ENCODE measurements at places on chromosomes 1 and 21.

DNA sequence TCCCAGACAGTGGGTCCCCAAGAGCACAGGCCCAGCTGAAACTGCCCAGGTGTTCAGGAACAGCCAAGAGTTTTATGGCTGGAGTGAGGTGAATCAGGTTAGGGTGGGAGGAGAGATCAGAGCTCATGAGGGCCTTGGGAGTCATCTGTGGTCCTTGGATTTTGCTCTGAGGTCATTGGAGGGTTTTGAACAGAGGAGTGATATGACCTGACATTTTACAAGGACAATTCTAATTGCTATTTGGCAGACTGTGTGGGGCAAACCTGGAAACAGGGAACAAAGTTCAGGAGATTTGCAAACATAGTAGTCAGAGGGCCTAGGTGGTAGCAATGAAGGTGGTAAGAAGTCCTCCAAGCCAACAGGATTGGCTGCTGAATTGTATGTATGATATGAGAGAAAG is 31.1 kb upstream of the LRRN2 start:
- no peak for DNase-seq

DNA sequence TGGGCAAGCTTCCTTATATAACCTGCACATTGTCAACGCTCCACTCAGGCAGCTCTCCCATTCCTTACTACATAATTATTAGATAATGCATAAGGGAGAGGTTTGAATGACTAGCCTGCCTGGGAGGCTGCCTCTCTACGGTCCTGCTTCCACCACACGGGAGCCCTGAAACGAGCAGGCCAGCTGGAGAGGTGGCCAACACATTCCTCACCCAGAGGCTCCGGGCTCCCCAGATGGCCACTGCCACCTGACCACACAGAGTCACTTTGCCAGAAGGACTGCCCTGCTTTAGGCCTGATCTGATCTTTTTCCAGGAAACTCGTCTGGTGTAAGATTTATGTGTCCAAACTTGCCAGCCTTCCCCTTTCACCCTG is 27.9 kb downstream of the HIVEP3 start:
- no peak for DNase-seq

GRCh38 chr1:49171941-49172593 is 395.4 kb upstream of the BEND5 start:
- no peak for DNase-seq

GRCh38 chr21:29290240-29290639 is 8.5 kb upstream of the BACH1 start:
- DNase-seq: no peak

DNA sequence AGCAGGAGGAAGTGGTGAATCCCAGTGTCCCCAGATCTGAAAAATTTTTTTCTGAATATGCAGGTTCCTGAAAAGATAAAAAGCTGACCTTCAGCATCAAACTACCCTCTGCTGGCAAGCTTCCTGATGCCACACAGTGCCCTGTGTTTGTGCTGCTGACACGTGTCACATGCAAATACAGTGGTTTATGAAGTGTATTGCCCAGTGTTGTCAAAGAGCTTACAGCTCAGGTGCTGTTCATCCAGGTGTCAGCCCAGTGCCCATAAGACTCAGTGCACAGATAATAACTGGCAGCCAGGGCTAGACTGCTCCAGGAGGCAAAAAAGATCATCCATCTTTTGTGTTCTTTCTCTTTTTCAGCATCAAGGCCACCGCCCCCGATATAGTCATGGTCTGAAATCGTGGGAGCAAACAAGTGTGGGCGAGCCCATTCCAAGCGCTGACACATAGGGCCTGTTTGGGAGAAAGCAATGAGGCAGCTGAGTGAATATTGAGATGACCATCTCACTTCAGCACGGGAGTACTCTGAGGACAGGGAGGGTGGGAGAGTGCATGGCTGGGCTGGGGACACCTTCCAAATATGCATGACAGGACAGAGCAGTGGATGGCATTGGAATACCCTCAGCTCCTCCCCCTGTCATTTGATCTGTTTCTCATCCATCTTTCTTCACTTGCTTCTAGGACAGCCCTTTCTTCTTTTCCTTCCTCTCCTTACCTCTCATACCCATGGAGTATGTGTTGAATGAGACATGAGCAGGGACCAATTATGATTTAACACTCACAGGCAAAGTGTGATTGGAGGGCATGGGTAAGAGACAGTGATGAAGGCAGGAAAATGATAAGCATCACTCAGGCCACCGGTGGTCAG is 6.4 kb upstream of the KCNK1 start:
- no peak for DNase-seq

DNA sequence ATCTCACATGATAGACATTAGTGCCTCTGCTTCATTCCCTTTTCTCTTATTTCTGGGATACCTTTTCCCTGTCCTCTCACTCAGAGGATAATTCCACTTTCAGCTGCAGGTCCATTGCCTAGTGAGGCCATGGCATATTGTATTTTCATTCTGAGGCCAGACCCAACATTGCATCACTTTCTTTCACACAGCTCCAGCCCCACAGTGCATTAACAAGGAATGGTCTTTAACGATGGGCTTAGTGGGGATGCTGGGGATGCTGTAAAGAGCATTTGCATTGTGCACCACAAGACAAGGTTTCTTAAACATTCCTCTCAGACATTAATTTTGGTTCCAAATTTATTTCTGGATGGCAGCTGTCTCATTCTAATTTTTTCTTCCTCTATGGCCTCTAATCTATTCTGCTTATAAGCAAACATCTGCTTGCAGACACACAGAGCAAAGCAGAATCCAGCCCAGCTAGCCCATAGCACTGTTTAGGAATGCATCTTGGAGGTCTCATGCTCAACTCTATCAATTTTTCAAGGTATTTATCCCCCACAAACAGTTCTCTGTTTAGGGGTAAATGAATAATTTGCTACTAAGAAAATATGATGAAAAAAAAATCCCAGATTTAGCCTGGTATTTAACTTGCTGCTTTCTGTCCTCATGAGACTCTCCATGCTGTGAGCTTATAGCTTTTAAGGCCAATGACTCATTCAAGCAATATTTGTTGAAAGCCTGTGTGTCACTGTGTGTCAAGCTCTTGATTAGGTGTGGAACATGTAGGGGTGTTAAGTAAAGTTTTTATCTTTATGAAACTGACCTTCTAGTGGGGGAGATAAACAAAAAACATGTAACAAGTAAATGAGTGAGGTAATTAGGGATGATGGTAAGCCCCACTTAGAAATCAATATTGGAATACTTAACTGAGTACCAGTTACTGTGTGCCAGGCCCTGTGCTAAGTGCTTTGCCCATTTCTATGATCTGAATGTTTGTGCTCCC is 44.5 kb upstream of the CCDC190 start:
- no peak for DNase-seq

- no peak for DNase-seq
Observed at GRCh38 chr21:39611551-39612190, 1.1 kb upstream of the B3GALT5 start.

DNA sequence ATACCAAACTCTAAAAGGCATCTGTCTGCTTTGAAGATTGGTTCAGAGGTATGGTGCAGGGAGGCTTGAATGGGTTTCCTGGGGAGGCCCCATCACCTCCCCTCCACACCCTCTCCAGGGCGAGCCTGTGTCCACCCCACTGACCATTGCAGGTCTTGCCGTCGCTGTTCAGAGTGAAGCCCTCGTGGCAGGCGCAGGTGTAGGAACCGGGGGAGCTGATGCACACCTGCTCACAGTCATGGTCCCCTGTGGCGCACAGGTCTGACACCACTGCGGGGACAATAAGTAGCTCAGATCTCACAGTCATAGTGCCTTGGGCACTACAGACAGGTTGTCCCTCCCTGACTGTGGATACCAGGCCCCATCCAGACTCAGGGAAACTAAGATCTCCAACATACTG is 6.7 kb downstream of the MATN1 start:
- no peak for DNase-seq

GRCh38 chr1:66226985-66227384 is 307.0 kb upstream of the SGIP1 start:
- no peak for DNase-seq

GRCh38 chr1:8104278-8105236 is 78.4 kb upstream of the ERRFI1 start:
- DNase-seq: no peak

DNA sequence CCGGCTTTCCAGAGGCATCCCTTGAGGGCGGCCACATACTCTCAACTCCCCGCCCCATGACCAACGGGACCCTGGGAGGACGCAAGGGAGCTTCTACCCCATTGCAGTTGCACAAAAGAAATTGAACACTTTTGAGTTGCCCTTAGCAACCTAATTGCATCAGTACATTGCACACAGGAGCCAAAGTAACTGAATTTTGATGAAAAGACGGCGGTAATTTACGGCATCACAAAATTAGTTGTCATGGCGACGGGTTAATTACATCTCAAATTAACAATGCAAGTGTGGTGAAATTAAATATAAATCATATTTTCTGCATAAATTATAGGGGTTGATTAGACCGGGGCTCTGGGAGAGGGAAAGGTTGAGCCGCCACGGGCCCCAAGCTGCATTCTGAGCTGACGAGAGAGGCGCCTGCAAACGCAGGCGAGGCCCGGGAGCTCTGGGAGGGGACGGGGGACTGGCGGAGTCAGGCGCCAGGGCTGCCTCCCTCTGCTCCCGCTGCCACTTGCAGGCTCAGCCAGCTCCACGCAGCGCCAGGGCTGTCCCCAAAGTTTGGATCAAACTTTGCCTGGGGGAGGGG is 61.4 kb downstream of the CASZ1 start:
- no peak for DNase-seq

- no peak for DNase-seq
Observed at GRCh38 chr1:21696931-21697330, 27.8 kb upstream of the RAP1GAP start.

DNA sequence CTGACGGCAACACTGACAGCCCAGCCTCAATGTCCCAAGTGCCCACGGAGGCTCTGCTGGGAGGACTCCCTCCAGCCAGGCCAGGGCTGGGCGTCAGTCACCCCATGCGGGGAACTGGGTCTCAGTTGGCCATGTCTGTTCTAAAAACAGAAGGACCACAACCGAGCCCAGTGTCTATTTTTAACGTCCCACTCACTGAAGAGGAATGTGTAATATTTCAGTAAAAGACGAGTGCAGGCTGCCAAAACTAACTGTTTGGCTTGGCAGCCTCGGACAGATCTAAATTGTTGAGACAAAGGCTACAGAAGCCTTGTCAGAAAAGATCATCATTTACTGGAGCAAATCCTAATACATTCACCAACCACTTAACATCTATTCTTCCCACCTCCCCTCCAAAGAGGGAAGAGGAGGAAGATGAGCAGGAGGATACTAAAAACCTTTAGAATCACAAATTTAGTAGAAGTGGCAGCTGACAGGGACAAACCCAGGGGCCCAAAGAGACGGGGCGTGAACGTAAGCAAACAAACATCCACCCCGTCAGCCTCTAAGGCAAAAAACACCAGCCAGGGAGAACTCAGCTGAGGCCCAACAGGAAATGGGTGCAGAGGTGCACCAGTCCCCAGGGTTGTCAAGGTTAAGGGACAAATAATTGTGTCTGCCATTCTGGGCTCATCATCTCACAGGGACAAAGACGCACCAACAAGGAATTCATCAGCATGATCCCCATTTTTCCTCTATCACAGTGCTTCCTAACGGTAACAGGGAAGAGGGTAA is 18.7 kb downstream of the C1orf198 start:
- DNase-seq: no peak

- no peak for DNase-seq
Observed at GRCh38 chr1:981955-982558, at the start of gene PERM1. PERM1 (minus strand) TSS chr1:982093; CDS start chr1:981029, 1,064 bp downstream.

- DNase-seq: no peak
Observed at GRCh38 chr1:211932231-211932932, 101.8 kb upstream of the LPGAT1 start.

DNA sequence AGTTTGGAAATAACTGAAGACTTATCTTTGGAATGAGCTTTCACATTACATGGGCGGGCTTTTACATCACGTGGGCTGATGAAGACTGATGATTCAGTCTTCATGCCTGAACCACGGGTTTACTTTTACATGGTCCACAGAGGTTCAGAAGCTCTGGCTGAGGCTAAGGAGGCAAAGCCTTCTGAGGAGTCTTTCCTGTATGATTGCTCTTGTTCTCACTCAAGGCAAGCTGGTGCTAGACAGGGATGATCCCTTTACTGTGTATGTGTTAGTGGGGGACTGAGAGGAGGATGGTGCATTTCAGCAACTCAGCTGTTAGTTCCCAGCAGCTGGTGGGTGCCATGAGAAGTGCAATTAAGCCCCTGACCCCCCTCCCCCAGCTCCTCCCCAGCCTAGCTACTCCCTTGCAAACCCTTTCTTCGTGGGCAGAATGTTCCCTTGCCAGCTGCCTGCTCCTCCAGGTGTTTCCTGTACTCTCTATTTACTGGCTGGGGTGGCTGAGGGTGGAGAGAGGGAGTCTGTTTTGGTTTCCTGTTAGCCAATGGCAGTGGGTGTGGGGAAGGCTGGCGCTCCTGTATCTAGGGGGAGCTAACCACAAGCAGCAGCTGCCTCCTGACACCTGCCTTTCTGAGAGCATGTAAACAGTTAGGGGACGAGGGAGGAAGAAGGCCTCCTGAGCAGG is 15.4 kb downstream of the BTG2 start:
- peak; percentile 69 for DNase-seq

GRCh38 chr21:37219761-37220432 is 47.2 kb downstream of the VPS26C start:
- peak; percentile 33 for DNase-seq

GRCh38 chr1:218466341-218467010 is 121.3 kb downstream of the TGFB2 start:
- DNase-seq: no peak

- no peak for DNase-seq
Observed at GRCh38 chr1:17903386-17903785, 148.3 kb downstream of the ACTL8 start.

DNA sequence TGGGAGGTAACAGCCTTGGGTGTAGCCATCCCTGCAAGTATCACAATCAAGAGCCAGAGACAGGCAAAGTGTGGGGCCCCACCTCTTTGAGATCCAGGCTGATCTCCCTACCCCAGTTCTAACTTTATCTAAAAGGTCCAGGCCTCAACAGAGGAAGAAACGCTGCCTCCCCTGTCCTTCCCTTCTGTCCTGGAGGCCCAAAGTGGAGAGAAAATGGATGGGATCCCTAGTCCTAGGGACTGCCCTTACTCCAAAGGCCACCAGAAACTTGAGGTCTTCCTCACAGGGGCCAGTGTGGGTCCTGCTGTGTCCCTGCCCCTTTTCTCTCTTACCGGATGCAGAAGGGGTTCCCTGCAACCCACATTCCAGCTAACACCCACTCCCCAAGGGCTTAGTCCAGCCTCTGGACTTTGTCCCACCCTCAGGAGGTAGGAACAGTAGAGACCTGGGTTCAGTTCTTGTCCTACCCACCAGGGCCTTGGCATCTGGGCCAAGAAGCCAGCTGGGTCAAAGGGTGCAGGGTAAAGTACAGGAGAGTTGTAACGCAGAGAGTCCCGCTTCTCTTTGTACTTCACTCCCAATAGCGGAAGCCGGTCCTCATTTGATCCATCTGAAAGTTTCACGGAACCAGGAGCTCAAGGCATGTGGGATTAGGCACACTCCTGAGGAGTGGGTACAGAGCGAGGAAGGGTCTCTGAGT is 1.9 kb downstream of the HDGF start:
- DNase-seq: no peak

GRCh38 chr1:66415281-66415680 is 118.7 kb upstream of the SGIP1 start:
- DNase-seq: no peak

Measured in activated CD4-positive, alpha-beta T cell treated with anti-CD3 and anti-CD28 coated beads, Interleukin-2, Interleukin-6, amounts not matched to agents 100 ng/mL and 50 ng/mL, durations not matched to agents 16 hours and 8 hours (primary cell).